ENCODE measurements at places on chromosomes 1 and 21.

DNA sequence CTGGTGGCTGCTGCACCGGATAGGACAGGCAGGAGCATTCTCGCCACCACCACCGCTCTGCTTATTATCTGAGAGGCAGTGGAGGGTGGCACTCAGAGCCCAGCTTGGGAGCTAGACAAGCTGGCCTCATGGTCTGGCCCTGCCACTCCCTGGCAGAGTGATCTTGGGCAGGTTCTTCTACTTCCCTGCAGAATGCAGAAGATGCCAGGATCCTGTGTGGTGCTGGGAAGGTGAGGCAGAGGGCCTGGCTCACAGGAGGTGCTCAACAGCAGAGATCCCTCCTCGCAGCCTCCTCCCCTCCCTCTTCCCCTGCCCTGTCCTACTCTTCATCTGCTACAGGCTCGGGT lies 60.4 kb downstream of the ARHGEF10L start:
- no peak for DNase-seq

- no peak for DNase-seq
Measured at GRCh38 chr1:2228694-2229036, 546 bp downstream of the SKI start.

DNA sequence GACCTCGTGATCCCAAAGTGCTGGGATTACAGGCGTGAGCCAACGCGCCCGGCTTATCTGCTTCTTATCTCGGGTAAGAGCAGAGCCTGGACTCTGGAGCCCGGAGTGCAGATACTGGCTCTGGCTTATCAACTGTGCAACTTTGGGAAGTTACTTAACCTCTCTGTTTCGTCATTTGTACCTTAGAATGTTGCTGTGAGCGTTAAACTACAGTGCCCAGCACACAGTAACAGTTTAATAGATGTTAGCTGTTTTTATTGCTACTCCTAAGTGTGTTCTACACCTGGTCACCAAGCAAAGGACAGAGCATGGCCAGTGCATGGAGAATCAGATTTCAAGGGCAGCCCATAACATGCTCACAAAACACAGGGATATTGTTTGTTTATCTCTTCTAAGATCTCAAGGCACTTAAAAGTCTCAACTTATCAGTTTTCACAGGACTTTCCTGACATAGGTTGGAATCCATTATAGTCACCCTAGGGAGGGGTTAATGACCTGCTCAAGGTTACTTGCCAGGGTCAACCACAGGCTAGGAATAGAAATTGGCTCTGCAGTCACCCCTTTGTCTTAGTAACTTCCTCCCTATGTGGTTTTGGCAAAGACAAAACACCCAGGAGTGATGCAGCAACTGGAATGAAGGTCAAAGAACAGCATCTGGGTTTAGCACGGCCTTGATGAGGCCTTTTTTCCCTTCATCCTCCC lies 22.5 kb upstream of the SRP9 start:
- DNase-seq = peak; percentile 77

- DNase-seq = no peak
Measured at GRCh38 chr1:233278631-233279030, 16.9 kb downstream of the PCNX2 start.

- DNase-seq = no peak
Measured at GRCh38 chr1:181028615-181029014, 5.2 kb upstream of the MR1 start.

- DNase-seq = no peak
Measured at GRCh38 chr1:228341814-228342626, 64.6 kb downstream of the TRIM11 start.

DNA sequence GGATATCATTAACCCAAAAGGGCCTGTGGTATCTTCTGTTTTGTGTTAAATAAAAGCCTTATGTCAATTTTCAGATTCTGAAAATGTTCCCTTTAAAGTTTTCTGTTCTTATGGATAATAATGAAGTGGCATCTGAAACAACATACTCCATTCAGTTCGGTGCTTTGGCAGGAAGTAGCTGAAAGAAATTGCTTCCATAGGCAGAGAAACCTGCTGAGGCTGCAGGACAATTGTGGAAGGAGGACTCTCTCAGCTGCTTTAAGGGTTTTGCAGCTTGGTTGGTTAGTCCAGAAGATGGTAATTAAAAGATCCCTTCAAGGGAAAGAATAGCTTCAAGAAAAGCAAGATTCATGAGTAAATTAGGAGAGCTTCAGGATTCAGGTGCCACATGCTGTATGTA lies 30.5 kb upstream of the NRIP1 start:
- DNase-seq = no peak

GRCh38 chr21:16117331-16117730 lies 387.5 kb downstream of the USP25 start:
- no peak for DNase-seq

GRCh38 chr1:181032535-181032934 lies 1.2 kb upstream of the MR1 start:
- no peak for DNase-seq

GRCh38 chr1:187032982-187033692 lies 204.4 kb downstream of the PLA2G4A start:
- no peak for DNase-seq

- DNase-seq = no peak
Measured at GRCh38 chr1:932776-933602, 9.3 kb downstream of the SAMD11 start.

GRCh38 chr21:25562660-25563059 lies 44.6 kb downstream of the MRPL39 start:
- DNase-seq = no peak
